Transverse colon (tissue), 4 donors: ENCODE measurements at places on chromosomes 2 and 18. TPM values are rescaled to one million over a fixed set of nuclear protein-coding genes. Genes with fewer than 3 reads are reported as not detected.

The LOXHD1 gene
- total RNA-seq = 0.16 TPM

The SOX11 gene
- total RNA-seq = 0.75 TPM

DNA sequence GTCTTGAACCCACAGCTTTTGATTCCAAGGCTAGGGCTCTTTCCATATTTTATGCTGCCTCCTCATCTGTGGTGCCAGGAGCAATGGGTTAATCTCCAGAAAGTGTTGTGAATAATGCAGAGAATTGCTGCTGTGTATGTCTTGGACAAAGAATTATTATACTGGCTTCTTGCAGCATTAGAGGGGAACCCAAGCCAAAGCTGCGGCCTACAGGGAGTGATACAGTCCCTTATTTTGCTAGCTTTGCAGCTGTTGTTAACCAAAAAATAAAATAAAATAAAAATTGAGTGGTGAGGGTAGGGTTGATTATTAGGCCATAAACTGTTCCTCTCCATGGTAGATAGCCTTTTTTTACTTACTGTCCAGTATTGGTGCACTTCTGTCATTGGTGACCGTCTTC is 16.7 kb downstream of the WIPF1 start:
- no peak for DNase-seq

DNA sequence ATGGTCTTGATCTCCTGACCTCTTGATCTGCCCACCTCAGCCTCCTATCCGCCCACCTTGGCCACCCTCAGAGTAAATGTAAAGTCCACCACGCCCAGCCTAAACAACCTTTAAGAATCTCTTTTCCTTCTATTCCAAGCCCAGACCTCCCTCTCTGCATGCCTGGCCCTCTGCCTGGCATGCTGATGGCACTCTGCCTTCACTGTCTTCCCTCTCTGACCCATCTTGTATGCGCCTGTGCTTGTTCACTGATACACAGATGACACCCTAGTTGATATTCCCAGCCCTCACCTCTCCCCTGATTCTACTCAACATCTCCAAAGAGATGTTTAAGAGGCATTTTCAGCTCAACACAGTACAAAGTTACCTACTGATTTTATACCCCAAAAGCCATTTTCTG is 466.8 kb upstream of the MEX3C start:
- no peak for DNase-seq

GRCh38 chr2:197168705-197169104 is 141.9 kb downstream of the ANKRD44 start:
- peak; percentile 80 for DNase-seq

- no peak for DNase-seq
Observed at GRCh38 chr2:11564816-11565567, 31.1 kb downstream of the GREB1 start.

- no peak for DNase-seq
Observed at GRCh38 chr2:232892221-232892620, 22.2 kb downstream of the SNORC start.

- no peak for DNase-seq
Observed at GRCh38 chr18:55338978-55339650, 248.9 kb downstream of the TCF4 start.

DNA sequence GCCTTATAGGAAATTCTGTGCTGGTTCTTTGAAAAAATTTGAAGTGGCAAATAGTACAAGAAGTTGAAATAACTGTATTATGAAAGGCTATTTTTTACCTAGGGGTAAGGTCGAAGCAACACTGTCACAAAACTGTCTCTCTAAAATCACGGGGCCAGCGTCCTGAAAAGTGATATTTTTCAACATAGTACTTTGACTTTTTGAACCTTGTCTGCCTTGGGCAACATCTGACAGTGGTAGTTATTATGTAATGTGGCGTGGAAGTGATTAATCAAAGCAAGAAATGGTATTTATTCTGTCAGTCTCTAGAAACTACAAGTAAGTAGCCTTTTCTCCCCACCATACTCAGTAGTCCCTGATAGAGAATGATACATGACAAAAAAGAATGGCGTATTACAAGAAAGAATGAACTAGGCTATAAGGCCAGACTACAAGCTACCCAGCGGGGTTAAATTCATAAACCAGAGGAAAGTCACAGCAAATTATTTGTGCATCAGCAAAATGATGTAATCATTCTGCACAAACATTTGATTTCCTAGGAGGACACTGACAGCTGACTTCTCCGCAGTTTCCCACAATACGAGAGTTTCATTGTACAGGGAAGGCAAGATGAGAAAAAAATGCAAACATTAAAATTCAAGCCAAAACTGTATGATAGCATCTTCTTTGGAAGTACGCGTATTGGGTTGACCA is 9.8 kb downstream of the GEN1 start:
- no peak for DNase-seq

GRCh38 chr18:35106013-35106844 is 65.0 kb downstream of the MAPRE2 start:
- DNase-seq = no peak

DNA sequence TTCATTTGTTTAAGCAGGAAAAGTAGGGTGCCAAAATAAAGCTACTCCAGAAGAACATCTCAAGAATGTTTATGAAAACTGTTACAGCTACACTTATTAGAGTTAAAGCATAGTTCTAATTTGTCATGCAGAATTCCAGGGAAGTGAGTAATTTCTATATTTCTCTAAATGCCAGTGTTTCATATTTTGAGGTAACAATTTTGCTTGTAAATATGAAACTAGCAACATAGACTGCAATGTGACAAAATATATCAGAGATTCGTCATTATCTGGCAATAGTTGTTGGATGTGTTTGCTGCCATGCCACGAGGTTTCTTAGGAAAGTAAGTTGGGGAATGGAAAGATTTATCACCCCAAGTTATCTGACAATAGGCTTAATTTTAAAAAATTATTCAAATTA is 424.1 kb upstream of the ZEB2 start:
- no peak for DNase-seq

DNA sequence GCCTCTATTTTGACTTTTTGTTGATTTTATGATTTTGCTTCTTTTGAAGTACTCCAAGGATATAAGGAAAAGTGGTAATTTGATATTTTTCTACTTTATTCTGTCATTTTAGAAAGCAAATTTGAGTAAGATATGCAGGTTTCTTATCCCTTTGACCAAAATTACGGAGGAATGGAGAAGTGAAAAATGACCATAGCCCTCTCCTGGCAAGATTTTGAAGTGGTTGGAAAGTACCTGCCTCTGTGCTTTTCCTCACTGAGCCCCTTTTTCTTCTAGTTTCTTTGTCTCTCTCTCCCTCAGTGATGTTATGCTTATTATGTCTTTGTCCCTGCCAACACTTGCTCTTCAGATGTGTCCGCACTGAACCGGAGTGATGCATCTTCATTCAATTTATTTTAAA is 898.1 kb downstream of the EPHA4 start:
- no peak for DNase-seq

- no peak for DNase-seq
Observed at GRCh38 chr2:236769981-236770671, 200.5 kb downstream of the ACKR3 start.

DNA sequence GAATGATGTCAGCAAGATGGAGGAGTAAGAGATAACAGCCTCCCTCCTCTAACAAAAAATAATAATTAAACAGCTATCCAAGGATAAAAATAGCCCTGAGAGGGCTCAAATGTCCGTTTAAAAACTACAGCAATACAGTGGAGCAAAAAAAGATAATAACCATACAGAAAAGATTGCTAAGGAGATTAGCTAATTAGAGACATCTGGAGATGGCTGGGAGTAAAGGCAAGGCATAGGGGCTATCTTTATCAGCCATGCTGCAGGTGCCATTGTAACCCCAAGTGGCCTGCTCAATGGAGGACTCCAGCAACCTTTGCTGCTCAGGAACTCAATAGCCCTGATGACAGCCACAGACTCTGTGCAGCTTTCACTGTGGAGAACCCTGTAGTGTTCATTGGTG is 42.7 kb downstream of the MDH1 start:
- DNase-seq = no peak

GRCh38 chr2:76268484-76268883 is 557.8 kb upstream of the GCFC2 start:
- no peak for DNase-seq

DNA sequence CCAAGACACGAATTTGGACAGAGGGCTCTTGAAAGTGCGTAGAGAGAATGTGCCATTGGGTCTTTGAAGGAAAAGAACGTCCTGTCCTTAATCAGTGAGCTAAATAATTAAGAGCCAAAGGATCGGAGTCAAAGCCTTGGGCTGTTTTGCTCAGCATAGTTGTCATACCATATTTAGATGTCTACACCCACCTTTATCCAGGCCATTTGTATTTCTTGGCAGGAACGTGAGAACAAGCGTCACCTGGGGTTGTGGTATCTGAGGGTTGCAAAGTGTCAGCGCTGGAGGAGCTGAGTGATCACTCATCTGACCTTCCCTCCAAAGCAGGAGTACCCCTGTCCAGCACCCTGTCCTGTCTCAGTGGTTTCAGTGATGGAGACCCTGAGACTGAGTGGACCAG is 4.5 kb downstream of the LPIN1 start:
- peak; percentile 55 for DNase-seq

DNA sequence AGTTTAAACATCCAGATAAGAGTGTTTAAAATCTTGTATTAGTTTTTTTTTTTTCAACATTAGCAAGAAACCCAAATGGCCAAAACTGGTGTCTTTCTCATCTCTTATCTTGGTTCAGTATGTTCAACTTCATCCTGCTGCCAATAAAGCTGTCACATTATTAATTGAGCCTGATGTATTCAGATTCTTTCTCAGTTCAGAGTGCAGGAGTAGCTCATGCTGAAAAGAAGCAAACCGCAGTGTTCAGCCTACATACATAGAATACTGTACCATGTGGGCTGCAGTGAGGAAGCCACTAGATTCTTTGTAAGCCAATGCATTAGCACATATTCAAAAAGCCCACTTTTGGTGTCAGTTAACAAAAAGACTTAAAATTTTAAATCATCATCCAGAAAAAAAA is 76.2 kb downstream of the C18orf54 start:
- DNase-seq = no peak

- no peak for DNase-seq
Observed at GRCh38 chr2:131148426-131148825, 43.3 kb downstream of the PLEKHB2 start.

DNA sequence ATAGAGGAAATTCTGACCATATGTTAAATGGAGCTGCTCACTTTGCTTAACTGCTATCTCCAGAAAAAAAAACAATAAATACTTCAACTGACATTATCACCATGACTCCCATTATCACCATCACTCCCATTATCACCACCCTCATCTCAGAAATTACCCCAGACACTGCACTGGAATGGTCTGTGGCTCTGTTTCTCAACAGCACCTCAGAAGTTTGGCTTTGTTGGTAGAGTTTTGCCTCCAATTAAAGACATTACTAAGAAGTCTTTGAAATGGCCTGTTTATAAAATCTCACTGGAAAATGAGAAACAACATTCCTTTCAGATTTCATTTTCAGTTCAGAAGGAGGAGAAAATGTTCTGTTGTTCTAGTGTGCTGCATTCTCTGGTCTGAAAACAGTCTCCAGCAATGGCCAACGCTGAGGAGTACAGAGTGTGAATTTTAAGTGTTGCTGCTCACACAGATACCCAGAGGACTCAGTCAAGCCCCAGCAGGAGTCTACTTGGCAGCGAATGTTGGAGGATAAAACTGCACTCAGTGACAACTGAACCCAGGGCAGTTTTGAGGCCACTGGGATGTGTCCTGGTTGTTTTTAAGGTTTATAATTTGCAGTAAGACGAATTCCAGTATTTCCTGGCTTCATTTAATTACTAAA is 364.5 kb upstream of the CDH2 start:
- DNase-seq = no peak

DNA sequence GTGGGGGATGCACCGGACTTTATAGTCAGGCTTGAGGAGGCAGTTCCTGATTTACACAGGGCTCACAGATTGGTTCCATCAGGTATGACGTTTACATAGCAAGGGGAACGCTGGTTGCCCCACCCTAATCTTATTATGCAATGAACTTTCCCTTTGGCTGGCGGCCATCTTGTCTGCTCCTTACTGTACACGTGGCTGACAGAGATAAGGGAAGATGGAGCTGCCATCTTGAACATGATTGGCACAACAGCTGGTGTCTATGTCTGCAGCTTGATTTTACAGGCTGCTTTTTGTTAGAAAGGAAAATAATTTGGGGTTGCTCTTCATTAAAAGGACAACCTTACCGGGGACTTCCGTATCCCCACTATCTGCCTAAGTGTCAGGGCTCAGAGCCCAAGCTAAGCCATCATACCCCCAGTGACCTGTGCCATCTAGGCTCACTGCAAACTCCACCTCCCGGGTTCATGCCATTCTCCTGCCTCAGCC is 33.5 kb upstream of the ATG16L1 start:
- DNase-seq = no peak

DNA sequence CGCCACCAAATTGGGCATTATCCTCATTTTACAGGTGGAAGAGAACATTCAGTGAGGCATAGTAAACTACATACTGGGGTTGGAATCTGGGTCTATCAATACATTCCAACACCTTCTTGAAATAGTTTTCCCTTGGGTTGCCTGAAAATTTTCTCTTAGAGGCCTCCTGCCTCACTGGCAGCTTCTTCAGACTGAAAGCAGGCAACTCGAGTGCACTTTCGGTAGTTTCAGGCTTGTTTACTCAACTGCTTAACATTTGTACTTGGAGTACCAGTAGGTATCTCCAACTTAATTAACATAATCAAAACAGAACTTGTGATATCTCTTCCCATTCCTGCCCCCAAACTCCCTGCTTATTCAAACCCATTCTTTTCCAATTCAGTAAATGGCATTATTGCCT is 36.2 kb upstream of the C2orf74 start:
- no peak for DNase-seq

DNA sequence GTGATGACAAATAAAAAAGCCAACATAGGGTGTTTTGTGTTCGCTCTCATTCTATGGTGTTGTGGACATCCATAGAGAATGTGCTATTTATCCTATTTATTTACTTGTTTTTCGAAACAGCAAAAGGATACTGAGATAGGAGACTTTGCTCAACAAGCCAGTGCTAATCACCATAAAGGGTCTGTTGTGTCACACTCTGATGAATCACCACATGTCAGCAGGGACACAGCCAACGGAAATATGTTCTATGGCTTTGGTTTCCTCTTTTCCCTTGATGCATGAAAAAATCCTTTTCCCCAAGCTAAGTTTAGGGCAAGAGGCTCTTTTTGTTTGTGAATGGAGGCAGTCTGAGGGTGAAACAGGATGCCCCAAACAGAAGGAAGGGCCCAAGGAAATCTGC is 154.3 kb downstream of the RNF152 start:
- DNase-seq = no peak
